ENCODE measurements at places on chromosomes 7 and 10.

GRCh38 chr7:27775782-27776181, 35.8 kb downstream of the TAX1BP1 start:
- no peak for DNase-seq

GRCh38 chr10:78333362-78334143, 299.9 kb downstream of the RPS24 start:
- DNase-seq, result no peak

- no peak for DNase-seq
These were observed 13.9 kb upstream of the ADO start for GRCh38 chr10:62790571-62790970.

DNA sequence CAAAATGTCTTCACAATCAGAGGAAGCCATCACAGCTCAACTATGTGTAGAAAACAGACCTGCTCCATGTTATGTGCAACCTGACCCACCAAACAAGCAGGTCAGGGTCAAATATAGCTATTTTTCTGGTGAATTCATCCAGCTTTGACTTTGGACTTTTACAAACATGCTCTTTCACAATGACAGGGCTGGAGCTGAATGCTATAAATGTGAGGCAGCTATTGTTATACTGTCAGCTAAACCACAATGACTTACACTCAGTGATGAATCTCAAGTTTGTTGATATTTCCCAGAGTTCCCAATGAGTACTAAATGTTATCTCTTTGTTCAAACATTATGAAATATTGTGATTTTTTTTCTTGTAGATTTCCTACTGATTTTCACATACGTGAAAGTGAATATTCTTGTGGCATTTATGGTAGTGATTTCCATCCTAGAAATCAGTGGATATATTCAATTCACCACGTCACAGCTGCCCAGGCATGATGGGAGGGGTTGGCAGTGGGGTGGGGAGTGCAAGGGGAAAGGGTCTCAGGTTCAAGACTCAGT, 2.5 kb upstream of the ITIH2 start:
- peak; percentile 79 for DNase-seq

GRCh38 chr7:144859739-144860138, 23.9 kb upstream of the TPK1 start:
- DNase-seq, result no peak

GRCh38 chr7:38548605-38549004, 82.6 kb downstream of the AMPH start:
- no peak for DNase-seq

DNA sequence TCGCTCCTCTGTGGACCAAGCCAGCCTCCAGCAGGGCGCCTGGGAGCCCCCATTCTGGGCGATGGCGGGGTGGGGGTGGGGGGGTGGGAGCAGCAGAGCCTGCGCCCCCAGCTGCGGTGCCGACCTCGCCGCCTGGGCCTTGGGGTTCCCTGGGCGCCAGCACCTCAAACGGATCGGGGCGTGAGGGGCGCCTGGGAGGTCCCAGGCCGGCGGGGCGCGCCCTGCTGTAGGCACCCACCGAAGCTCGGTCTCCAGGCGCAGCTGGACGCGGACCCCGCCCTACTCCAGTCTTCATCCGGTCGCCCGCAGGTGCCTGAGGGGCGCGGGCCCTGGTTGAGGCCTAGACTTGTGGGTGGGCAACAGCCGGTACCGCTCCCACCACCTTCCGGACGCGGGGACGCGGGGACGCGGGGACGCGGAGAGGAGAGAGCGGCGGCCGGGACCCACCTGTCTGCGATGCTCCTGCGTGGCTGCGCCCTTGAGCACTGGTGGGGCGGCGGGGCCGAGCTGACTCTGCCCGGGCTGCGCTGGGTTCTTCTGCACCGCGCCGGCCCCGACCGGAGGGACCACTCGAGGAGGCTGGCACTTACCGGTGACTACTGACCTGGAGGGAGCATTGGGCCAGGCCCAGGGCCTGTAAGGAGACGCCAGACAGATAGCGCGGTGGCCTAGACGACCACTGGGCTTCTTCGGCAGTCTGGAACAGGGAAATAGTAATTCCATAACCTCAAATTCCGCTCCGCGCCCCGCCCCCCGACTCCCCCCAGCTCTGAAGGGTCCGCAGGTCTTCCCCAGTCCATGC, 5.5 kb upstream of the KCP start:
- no peak for DNase-seq

DNA sequence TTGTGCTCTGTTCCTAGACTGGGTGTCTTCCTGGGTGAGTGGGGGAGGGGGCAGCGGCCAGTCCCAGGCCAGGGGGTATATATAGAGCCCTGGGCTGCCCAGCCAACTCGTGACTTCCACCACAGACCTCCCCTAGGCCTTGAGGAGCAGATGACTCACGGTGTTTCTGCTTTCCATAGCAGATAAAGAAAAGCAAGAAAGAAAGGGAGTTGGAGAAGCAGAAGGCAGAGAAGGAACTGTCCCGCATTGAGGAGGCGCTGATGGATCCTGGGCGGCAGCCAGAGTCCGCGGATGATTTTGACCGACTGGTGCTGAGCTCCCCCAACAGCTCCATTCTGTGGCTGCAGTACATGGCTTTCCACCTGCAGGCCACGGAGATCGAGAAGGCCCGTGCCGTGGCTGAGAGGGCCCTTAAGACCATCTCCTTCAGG, 10.1 kb downstream of the CALHM2 start:
- peak; percentile 88 for DNase-seq

GRCh38 chr10:74901301-74901700, 74.9 kb downstream of the KAT6B start:
- DNase-seq, result no peak

All from fibroblast of pulmonary artery (primary cell).